Fibroblast of upper back skin (primary cell): ENCODE measurements at places on chromosomes 12 and 14.

- peak; percentile 74 for DNase-seq
Measured at GRCh38 chr12:12606781-12607589, 4.7 kb upstream of the CREBL2 start.

- DNase-seq, result no peak
Measured at GRCh38 chr14:19947413-19948090, 16.8 kb downstream of the OR4K1 start.

- DNase-seq, result no peak
Measured at GRCh38 chr12:42807766-42808165, 218.2 kb upstream of the PRICKLE1 start.

DNA sequence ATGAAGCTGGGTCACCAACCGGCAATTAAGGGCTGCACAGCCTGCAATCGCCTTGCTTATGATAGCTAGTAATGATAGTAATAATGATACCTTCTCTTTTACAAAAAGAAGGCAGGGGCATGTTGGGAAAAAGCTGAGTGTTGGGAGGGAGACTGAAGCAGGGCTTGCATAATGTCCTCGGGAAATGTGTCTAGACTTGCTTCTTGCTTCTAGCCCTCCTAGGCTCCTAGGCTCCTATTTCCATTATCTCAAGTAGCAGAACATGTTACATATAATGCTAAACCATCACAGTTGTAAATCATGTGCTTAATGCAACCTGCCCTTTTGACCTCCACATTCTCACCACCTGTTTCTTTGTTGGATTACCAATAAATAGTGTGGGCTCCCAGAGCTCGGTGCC lies 18.7 kb downstream of the RERGL start:
- no peak for DNase-seq

GRCh38 chr12:59583003-59583712 lies 12.7 kb upstream of the SLC16A7 start:
- no peak for DNase-seq

DNA sequence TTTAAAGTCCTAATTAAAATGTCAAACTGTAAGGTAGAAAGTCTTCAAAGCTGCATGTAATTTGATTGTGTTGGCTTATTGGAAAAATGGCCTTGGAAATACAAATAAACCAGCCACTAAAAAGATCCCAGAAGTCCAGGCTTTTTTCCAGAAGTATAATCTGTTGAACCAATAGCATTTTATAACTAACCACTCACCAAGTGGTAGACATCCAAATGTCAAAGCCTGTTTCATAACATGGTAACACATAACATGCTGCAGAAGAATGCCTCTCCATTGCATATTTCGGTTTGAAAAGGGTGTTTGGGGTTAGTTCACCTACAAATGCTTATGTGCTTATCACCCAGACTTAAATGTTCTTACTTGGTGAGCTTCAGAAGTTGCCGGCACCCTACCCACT lies 183.7 kb upstream of the DIO2 start:
- peak; percentile 21 for DNase-seq

GRCh38 chr14:58607131-58607951 lies 30.4 kb upstream of the DACT1 start:
- DNase-seq, result peak; percentile 17

DNA sequence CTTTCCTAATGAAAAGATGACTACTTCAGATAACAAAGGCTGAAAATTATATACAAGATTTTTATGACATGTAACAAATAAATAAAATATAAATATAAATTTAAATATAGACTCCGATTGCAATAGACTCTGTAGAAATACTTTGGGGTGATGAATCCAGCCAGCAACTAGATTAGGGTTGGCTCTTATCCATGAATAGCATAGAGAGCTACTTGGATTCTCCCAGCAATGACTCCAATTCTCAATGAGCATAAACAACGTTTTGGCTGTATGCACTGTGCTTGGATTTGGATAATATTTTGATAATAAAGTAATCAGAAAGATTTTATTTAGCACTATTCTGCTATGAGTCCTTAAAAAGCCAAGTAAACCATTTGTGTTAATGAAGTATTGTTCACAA lies 58.0 kb upstream of the LRFN5 start:
- DNase-seq, result peak; percentile 42

DNA sequence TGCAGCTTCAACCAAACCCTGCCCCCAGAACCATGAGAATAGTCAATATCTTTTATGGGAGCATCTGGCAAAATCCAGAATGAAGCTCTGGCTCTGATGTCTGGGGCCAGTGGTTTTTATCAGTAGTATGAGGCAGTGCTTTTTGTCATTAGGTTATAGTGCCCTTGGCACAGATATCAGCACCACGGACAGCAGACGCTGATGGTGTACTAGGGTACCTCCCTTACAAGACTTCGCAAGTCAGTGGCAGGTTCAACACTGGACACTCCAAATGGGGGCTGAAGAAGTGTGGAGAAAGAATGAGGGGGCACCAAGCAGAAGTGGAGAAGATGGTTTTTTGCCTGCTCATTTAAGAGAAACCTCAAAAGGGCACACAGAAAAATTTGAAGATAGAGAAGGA lies 68.2 kb upstream of the E2F7 start:
- peak; percentile 67 for DNase-seq

GRCh38 chr12:48336061-48336460 lies 14.7 kb downstream of the ZNF641 start:
- DNase-seq, result no peak

DNA sequence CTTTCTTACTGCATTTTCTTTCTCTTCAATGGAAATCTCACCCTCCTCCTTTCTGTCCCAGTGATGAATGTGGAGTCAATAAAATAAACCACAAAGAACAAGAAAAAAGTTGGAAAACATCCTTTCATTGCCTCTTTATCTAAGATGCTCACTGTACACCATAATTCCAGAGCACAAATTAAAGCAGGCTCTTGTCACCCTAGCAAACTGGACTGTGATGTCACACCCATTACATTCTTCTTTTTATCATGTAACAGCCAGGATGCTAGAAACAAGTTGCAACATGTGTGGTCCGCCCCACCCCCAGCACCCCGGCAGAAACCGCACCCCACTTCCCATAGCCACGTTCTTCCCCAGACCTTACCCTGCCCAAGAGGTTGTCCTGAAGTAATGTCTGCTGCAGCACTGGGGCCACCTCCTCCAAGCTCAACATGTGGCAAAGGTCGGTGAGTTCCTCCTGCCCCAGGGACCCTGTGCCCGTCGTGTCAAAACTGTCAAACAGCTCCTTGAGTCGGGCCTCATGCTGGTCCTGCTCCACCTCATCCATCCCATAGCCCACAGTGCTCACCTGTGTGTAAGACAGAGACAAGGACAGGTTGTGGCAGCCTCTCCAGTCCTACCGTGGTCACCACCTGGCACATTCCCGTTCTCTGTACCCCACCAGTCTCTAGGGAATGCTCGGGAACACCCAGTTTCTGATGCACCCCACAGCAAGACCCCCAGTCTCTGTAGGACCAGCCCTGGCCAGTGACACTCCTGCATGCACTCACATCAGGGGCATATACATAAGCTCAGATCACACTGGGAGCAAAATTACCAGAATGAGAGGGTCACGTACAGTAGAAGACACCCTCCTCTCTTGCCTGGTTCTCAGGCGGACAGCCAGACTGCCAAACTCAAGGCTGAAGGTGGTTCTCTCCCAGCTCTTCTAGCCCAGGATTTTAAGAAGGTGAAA lies 9.2 kb downstream of the NIN start:
- peak; percentile 32 for DNase-seq

DNA sequence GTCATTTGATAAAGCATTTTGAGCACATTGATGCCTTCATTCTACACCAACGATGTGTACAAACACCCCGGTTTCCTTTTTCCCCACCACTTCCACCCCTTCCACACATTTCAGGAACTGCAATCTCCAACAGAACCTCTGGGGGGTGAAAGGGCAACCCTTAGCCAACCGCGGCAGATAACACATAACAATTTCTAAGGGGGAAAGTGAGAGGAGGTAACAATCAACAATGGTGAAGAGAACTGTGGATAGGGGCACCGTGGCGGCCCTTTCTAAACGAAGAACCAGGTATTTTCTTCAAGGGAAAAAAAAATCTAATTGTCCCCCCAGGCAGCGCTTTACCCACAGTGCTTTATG lies 1.1 kb downstream of the KITLG start:
- DNase-seq, result no peak

DNA sequence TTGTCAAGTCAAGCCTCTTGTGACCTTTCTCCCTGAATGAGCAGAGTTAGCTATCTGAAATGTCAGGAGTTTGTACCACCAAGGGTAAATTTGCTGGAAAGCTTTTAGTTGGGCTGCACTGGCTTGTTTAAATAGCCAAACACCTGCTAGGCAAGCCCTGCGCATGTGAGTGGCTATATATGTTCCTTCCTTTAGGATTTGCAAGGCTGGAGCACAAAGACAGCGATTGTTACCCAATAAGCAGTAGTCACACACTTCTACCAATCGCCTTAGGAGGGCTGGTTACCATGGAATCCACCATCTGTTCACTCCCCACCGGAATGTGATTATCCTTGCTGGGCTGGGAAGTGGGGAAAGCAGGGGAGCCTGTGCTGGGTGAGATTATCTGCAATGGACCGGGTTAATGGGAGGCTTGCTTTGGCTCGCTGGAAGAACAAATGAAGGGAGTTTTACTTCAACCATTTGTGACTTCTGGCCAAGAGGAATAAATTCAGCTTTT lies 102.5 kb downstream of the FGD4 start:
- DNase-seq, result peak; percentile 51

DNA sequence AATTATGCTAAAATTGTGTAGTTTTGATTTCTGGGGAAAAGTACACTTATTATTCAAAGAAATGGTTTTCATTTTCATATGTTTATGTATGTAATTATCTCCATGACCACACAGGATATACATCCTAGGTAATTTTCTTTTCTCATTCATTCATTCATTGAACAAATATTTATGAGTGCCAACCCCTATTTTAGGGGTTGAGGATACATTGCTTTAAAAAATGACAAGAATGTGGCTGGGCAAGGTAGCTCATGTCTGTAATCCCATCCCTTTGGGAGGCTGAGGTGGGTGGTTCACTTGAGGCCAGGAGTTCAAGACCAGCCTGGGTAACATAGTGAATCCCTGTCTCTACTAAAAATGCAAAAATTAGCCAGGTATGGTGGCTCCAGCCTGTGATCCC lies 40.9 kb downstream of the SGPP1 start:
- no peak for DNase-seq
